ENCODE measurements at places on chromosomes 3 and 15. TPM values are rescaled to one million over a fixed set of nuclear protein-coding genes. Genes with fewer than 3 reads are reported as not detected.

- H3K36me3 ChIP-seq = no peaks in the 10 kb centered on the region
- H3K4me1 ChIP-seq = no peaks in the 10 kb centered on the region
- no peak overlapping the region for H3K27ac ChIP-seq
- H3K4me3 ChIP-seq = no peak overlapping the region
- no peak for DNase-seq
- H3K27me3 ChIP-seq = no peaks in the 10 kb centered on the region
Measured at GRCh38 chr15:93973287-93973686, 258.1 kb upstream of the MCTP2 start.

GRCh38 chr3:171417813-171418212 lies 42.4 kb downstream of the TNIK start:
- no peak overlapping the region for H3K4me3 ChIP-seq
- no peaks in the 10 kb centered on the region for H3K4me1 ChIP-seq
- H3K27me3 ChIP-seq = no peaks in the 10 kb centered on the region
- no peak overlapping the region for H3K27ac ChIP-seq

DNA sequence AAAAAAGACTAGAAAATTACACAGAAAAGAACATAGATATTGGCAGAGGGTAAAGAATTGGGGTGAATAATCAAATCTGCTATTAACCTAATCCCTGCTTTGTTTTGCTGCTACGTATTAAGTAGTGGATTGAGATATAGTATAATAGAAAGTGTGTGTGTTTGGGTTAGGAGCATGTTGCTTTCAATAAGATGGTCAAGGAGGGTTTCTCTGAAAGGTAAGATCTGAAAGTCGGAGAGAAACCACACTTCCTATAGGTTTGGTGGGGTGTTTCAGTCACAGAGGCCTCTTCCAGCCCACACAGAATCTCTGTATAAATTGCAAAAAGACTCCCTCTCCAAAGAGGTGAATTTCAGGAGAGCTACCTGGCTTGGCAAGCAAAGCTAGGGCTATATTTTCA lies 345.7 kb upstream of the SATB1 start:
- no peak overlapping the region for H3K4me3 ChIP-seq
- DNase-seq = no peak
- H3K4me1 ChIP-seq = no peaks in the 10 kb centered on the region
- no peaks in the 10 kb centered on the region for H3K27me3 ChIP-seq

- no peak overlapping the region for H3K4me3 ChIP-seq
- H3K4me1 ChIP-seq = no peaks in the 10 kb centered on the region
- no peaks in the 10 kb centered on the region for H3K27me3 ChIP-seq
Measured at GRCh38 chr3:135383301-135383700, 582.2 kb upstream of the PPP2R3A start.

GRCh38 chr3:25035526-25035925 lies 392.5 kb upstream of the RARB start:
- H3K27ac ChIP-seq = no peak overlapping the region
- no peaks in the 10 kb centered on the region for H3K36me3 ChIP-seq
- H3K4me1 ChIP-seq = peaks cover 20% of the 10 kb centered on the region
- no peak overlapping the region for H3K4me3 ChIP-seq
- no peaks in the 10 kb centered on the region for H3K27me3 ChIP-seq

DNA sequence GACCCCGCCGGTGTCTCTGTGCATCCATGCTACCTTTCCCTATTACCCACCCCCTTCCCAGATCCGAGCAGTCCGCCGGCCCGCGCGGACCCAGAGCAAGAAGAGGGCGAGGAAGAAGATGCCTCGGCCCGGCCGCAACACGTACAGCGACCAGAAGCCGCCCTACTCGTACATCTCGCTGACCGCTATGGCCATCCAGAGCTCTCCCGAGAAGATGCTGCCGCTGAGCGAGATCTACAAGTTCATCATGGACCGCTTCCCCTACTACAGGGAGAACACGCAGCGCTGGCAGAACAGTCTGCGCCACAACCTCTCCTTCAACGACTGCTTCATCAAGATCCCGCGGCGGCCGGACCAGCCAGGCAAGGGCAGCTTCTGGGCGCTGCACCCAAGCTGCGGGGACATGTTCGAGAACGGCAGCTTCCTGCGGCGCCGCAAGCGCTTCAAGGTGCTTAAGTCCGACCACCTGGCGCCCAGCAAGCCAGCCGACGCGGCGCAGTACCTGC lies 788 bp downstream of the FOXB1 start:
- no peak for DNase-seq
- no peaks in the 10 kb centered on the region for H3K36me3 ChIP-seq
- H3K27me3 ChIP-seq = peaks cover 92% of the 10 kb centered on the region
- no peak overlapping the region for H3K4me3 ChIP-seq

GRCh38 chr15:65621638-65622037 lies at the start of gene SLC24A1:
Gene SLC24A1, plus strand, starts transcription at chr15:65621938. Its CDS starts 2,143 bp downstream, at chr15:65624081.
- no peak for DNase-seq
- H3K36me3 ChIP-seq = peaks cover 6% of the 10 kb centered on the region
- H3K27me3 ChIP-seq = no peaks in the 10 kb centered on the region
- no peaks in the 10 kb centered on the region for H3K4me1 ChIP-seq
- H3K4me3 ChIP-seq = no peak within 1 kb of the TSS

DNA sequence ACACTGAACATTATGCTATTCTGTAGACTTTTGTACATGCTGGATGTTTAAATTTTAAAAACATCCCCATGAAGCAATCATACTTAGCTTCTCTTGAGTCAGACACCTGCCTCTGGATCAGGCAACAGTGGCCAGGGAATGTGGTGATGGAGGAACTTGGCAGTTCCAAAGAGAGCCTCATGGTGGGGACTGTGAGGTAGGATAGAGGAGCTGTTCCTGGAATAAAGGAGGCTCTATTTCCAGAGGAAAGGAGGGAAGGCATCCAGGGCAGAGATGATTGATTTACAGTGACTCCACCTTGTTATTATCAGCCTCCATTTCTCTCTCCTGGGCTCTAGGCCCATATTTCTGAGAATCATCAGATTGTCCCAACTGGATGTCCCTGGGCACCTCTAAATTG lies 35.0 kb upstream of the ABHD17C start:
- H3K27me3 ChIP-seq = no peaks in the 10 kb centered on the region
- H3K27ac ChIP-seq = no peak overlapping the region
- H3K4me1 ChIP-seq = peaks cover 4% of the 10 kb centered on the region
- no peaks in the 10 kb centered on the region for H3K36me3 ChIP-seq

DNA sequence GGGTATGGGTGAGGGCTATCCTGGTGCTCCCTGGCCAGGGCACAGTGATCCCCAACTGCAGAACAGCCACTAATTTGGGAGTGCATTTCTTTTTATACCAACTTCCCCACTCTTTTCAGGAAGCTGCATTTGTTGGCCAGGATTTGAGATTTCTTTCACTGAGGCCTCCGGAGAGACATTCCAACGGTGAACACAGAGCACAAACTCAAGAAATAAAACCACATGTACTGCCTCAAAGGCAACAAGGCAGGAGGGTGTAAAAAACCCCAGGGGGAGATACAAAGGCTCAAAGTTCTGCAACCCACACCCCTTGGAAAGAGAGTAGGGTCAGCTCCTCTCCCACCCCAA lies 65.3 kb downstream of the CPN2 start:
- no peak overlapping the region for H3K27ac ChIP-seq
- no peaks in the 10 kb centered on the region for H3K36me3 ChIP-seq

DNA sequence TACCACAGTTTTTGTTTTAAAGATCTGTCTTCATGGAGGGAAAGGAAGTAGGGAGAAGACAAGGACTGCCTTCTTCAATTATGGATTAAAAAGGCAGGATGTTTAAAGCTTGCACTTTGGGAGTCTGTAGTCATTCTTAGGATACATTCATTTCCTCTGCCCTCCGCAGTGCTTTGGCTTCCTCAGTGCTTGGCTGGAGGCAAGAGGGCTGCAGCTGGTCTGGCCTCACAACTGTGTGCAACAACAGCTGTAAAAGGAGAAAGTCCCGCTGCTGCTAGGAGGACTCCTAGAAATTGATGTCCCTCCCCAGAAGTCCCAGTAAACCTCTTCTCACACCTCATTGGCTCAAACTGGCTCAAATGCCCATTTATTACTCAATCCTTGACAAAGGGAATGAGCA lies 54.4 kb upstream of the PPP2R3A start:
- no peaks in the 10 kb centered on the region for H3K36me3 ChIP-seq
- H3K27me3 ChIP-seq = no peaks in the 10 kb centered on the region
- H3K27ac ChIP-seq = no peak overlapping the region
- H3K4me3 ChIP-seq = no peak overlapping the region
- DNase-seq = no peak

GRCh38 chr3:116155841-116156240 lies 289.4 kb downstream of the LSAMP start:
- no peaks in the 10 kb centered on the region for H3K36me3 ChIP-seq
- no peak overlapping the region for H3K27ac ChIP-seq
- DNase-seq = no peak
- no peak overlapping the region for H3K4me3 ChIP-seq
- no peaks in the 10 kb centered on the region for H3K4me1 ChIP-seq
- no peaks in the 10 kb centered on the region for H3K27me3 ChIP-seq

DNA sequence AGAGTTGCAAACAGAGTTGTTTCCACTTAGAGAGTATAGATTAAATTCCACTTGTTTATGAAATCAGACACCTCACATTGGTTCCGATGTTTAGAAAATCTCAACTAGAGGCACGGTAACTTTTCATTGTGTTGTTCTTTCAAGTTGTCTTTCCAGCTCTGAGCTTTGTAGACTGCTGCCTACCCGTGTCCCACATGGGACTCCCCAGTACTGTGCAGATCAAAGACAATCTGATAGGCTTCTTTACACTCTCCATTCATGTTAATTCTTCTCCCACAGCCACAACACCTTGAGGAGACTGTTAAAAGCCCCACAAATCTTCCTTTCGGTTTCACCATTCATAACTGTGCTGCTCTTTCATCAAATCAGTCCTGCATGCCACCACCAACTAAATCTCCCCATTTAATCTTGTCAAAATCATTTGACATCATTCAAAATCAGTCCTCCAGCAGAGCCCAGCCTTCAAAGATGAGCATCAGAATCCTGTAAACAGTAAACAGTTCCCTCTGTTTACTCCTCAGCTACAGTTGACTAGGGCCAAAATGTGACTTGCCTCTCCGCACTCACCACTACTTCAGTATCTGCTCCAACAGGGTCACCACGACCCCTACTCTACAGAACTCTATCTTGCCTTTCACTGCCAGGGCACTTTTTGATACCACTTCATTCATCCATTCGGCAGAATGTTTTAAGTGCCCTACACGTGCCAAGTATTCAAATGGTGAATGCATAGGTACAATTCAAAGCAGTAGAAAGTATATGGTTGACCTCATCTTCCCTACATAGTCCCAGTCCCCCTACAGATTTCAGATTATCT lies 8.3 kb downstream of the ANXA2 start:
- no peak for DNase-seq
- H3K36me3 ChIP-seq = no peaks in the 10 kb centered on the region

- no peak overlapping the region for H3K4me3 ChIP-seq
- H3K4me1 ChIP-seq = no peaks in the 10 kb centered on the region
- no peaks in the 10 kb centered on the region for H3K36me3 ChIP-seq
Measured at GRCh38 chr15:71945012-71945411, 134.7 kb downstream of the NR2E3 start.

GRCh38 chr3:132180337-132180791 lies 136.8 kb upstream of the ACP3 start:
- no peaks in the 10 kb centered on the region for H3K4me1 ChIP-seq
- H3K4me3 ChIP-seq = no peak overlapping the region

DNA sequence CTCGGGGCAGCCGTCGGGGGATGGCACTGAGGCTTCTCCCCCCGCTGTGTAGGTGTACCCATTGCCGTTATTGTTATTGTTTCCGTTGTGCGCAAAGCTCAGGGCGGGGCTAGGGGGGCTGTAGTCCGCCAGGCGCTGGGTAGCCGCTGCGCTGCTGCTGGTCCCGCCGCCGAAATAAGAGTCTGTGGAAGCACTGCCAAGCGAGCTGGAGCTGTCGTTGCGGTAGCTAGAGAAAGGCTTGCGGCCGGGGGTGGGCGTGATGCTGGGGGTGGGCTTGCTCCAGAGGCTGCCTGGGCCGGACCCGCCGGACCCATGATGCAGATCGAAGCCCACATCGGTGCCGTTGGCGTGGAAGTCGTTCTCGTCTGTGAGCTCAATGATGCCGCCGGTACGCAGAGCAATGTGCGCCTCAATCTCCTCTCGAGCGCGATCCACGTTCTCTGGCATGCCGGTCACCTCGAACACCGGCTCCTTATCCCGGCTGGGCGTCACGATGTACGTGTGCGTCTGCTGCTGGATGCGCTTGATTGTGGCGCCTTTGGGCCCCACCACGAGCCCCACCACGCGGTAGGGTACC lies 1.9 kb downstream of the MEX3B start:
- no peak overlapping the region for H3K27ac ChIP-seq
- H3K36me3 ChIP-seq = no peaks in the 10 kb centered on the region
- no peak overlapping the region for H3K4me3 ChIP-seq
- H3K27me3 ChIP-seq = no peaks in the 10 kb centered on the region
- H3K4me1 ChIP-seq = peaks cover 15% of the 10 kb centered on the region
- no peak for DNase-seq

DNA sequence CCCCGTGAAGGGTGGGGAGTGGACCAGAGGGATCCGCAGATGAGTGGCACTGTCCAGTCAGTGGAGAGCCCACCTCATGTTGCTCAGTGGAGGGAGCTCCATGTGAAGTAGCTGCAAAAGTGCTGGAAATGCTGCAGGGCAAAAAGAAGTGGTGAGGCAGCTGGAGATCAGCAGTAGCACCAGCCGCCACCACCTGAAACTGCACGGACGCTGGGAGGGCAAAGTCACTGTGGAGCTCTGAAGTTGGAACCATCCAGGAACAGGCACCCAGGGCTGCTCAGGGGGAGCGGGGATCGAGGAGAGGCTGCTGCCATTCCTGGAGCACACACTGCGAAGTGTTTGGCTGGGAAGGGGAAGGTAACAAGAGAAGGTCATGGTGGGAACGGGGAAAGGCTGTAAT lies 6.4 kb upstream of the ALDH1L1 start:
- H3K36me3 ChIP-seq = no peaks in the 10 kb centered on the region
- H3K27me3 ChIP-seq = no peaks in the 10 kb centered on the region
- no peak for DNase-seq
- H3K4me1 ChIP-seq = no peaks in the 10 kb centered on the region

DNA sequence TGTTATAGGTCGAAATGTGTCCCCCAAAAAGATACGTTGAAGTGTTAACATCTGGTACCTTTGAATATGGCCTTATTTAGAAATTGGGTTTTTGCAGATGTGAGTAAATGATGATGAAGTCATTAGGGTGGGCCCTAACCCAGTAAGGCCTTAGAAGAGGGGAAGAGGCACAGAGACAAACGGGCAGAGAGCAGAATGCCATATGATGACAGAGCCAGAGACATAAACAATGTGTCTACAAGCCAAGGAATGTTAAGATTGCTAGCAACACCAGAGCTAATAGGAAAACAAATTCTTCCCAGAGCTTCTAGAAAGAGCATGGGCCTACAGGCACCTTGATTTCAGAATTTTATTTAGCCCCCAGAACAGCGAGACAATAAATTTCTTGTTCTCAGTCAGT lies 693.1 kb upstream of the NECTIN3 start:
- no peaks in the 10 kb centered on the region for H3K36me3 ChIP-seq
- DNase-seq = no peak
- H3K27me3 ChIP-seq = no peaks in the 10 kb centered on the region
- H3K4me3 ChIP-seq = no peak overlapping the region
- no peaks in the 10 kb centered on the region for H3K4me1 ChIP-seq

The CHRM5 gene
- not detected for total RNA-seq

The NME9 gene
- total RNA-seq = not detected

The ALPK3 gene
- 6.8 TPM for total RNA-seq

The SLC51B gene
- total RNA-seq = not detected

The COL6A5 gene
- total RNA-seq = 0.11 TPM

The SOX14 gene
- not detected for total RNA-seq

Data from thyroid gland (tissue), 4 donors.